ENCODE measurements at places on chromosomes 4 and X.

DNA sequence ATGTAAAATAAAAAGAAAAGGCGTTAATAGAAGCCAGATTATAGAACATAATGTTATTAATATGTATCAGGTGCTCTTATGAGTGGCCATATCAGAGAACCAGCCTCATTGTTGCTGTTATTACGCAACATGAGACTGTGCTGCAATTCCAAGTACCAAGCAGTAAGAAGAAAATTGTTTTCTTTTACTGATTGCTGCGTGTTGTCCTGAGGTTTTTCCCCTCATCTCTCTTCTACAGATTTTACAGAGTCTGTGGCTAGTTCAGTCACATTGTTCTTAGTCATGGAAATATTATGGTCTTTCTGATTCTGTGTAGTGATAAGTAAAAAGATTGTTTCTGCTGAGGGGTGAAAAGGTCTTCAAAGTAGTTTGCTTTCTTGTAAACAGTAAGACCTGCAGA lies 55.9 kb downstream of the NPNT start:
- DNase-seq = peak; percentile 72

- DNase-seq = no peak
Measured at GRCh38 chrX:72478351-72478750, 94.3 kb downstream of the HDAC8 start.

- DNase-seq = no peak
Measured at GRCh38 chrX:1425381-1425780, 27.3 kb downstream of the ASMTL start.

GRCh38 chr4:127957105-127957504 lies 7.9 kb downstream of the MFSD8 start:
- no peak for DNase-seq

DNA sequence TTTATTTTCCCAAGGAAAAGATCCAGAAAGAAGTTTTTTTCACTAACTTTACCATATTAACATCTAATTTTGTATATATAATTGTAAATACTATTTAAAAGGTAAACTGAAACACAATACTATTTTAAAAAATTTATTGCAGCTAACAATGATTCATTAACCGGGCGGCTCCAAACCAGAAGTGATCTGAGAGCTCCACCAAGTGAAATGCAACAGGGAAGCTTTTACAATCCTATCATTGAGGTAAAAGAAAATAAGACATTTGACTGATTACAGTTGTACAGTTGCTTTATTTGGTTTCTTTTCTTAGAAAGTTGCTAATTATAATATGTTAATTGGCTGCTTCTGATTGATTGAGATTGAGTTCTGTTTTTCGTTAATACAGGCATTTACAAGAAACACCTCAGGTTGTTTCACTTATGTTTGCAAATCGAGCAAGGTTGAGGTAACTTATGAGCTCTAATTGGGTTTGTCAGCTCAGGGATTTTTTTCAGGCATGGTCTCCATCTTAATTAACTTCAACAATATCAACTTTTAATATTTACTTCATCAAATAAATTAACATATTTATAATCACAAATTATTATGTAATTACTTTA lies 220.2 kb upstream of the UGT8 start:
- DNase-seq = peak; percentile 74

DNA sequence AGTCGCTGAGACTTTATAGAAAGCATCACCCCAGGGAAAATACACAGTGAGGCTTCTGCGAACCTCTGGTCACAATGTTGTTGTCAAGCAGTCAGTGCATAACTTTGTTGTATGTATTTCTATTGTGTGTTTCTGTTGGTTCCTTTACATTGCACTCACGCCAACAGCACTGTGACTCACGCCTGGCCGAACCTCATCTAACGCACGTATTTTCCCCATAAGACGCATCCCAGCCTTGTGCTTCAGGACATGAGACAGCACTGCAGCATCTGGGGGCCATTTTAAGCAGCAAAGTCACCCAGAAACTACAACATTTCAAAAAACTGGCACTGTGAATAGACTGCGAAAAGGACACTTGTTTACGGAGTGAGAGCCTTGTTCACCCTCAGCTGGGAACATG lies 30.6 kb downstream of the TBL1X start:
- no peak for DNase-seq

GRCh38 chr4:105978684-105979296 lies 83.5 kb downstream of the NPNT start:
- DNase-seq = peak; percentile 20

GRCh38 chrX:130718137-130718536 lies 184.9 kb downstream of the ENOX2 start:
- DNase-seq = no peak

DNA sequence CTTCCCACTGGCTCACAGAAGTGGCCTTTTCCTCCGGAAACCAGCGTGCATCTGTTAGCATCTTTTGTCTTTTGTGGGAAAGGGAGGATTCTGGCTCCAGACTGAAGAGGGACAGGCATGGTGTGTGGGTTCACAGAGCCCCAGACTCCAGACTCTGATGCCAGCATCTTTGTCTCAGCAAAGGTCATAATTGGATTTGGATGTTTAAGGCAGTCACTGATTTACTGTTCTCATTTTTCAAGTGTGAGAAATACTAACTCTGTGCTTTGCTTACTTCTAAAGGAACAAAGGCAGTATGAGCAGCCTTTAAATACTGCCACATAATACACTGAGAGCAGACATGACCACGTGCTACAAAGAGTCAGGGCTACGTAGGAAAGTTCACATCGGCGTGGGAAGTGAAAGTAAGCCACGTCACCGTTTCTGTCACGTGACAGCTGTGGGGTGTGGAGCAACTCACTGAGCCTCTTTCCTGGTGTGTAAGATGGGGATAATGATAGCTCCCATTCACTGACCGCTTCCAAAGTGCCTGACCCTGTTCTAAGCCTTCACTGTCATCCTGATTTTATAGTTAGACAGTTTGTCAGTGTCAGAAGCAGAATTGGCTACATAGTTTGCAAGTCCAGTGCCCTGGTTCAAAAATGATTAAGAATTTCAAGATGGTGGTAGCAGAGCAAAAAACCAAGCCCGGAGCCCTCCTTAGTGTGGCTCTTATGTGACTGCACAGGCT lies 24.8 kb upstream of the TMSB4X start:
- DNase-seq = peak; percentile 93

DNA sequence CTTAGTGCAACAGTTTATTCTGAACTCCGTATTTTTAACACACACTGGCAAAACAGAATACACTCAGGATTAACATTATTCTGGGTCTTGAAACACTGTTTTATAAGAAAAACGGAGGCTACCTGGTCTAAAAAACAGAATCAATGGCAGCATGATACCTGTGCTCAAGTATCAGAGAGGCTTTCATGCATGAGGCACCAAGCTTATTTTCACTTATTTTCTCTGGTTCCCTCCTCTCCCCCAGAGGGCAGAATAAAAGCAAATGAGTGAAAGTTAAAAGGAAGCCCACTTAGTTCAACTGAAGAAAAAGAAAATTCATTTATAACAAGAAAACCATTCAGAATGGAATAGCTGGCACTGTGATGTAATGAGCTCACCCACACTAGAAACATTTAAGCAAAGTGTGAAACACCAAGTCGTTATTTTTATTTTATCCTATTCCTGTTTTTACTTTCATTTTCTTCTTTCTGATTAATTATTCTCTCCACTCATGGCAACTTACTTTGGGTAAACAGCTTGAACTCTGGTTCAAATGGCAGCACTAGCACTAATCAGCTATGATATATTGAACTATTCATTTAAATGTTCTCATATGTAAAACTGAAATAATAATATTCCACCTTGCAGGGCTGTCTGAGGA lies 211.8 kb downstream of the PPP3CA start:
- no peak for DNase-seq

DNA sequence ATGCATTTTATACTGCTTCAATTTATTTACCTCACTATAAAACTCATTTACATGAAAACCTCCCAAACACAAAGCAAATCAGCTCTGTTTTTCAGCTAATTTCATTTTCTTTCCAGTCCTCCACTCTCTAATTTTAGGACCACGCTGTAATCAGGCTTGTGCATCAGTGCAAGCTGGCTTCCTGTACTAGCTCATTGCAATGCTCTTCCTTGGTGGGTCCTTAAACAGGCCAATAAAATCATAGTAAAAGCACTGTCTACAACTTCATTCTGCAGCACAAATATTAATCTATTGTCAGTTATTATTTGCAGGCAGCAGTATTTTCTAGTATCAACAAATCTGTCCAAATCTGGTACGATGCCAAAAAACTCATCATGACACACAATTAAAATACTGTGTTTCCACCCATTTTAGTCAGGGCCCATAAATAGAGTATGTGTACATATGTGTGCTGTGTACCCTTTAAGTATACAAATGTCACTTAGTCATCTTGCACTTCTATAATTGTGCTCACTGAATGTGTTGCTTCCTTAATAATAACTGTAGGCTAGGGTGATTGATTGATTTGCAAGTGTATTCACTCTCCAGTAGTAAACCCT lies 178.2 kb upstream of the HCCS start:
- no peak for DNase-seq

- DNase-seq = no peak
Measured at GRCh38 chrX:46811121-46811520, 25.7 kb upstream of the RP2 start.

- no peak for DNase-seq
Measured at GRCh38 chrX:139508099-139508498, 22.4 kb upstream of the F9 start.
